Neural progenitor cell (in vitro differentiated cells): ENCODE measurements at places on chromosomes 2 and 18.

GRCh38 chr2:100008956-100009355 lies 133.4 kb downstream of the AFF3 start:
- no peaks in the 10 kb centered on the region for H3K4me1 ChIP-seq
- no peak overlapping the region for H3K4me3 ChIP-seq
- H3K36me3 ChIP-seq = no peaks in the 10 kb centered on the region
- no peaks in the 10 kb centered on the region for H3K27me3 ChIP-seq

GRCh38 chr18:58390399-58390798 lies 238.5 kb downstream of the ALPK2 start:
- no peak overlapping the region for H3K27ac ChIP-seq
- H3K36me3 ChIP-seq = no peaks in the 10 kb centered on the region
- H3K4me1 ChIP-seq = peaks cover 6% of the 10 kb centered on the region
- H3K4me3 ChIP-seq = no peak overlapping the region
- no peak for DNase-seq

GRCh38 chr18:70491734-70492348 lies 203.0 kb downstream of the SOCS6 start:
- H3K27ac ChIP-seq = no peak overlapping the region
- no peaks in the 10 kb centered on the region for H3K4me1 ChIP-seq
- peak; percentile 81 for DNase-seq
- H3K36me3 ChIP-seq = no peaks in the 10 kb centered on the region
- H3K4me3 ChIP-seq = no peak overlapping the region

GRCh38 chr18:63309422-63309821 lies 10.1 kb downstream of the BCL2 start:
- H3K4me3 ChIP-seq = no peak overlapping the region
- H3K36me3 ChIP-seq = no peaks in the 10 kb centered on the region
- H3K27me3 ChIP-seq = no peaks in the 10 kb centered on the region
- H3K27ac ChIP-seq = no peak overlapping the region

DNA sequence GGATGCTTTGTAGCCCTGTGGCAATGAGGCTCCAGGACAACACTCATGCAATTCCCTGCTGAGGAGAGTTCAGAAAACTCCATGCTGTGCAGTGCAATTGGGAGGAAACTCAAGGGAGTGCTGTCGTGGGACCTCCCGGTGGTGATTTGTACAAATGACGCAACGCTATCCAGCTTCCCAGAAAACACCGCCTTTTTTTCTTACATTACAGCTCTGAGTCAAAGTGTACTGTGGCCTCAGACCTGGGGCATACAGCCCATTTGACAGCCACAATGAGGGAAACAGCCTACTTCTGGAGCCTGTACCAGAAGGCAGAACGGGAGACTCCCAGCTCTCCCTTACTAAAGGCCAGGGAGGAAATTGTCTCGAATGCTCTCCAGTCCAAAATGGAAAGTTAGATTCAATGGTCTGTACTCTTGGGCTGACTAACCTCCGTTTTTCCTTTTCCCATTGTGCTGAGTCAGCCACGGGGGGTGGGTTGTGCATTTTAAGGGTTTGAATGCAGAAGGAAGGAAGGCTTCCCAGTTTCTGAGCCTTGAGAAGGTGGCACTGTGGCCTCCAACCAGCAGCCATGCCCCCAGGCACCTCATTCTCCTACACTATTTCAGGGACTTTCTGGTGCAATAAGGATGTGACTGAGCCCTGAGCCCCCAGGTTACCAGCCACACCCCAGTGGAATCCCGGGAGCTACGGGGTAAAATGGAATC lies 16.4 kb upstream of the CYP1B1 start:
- H3K27me3 ChIP-seq = peaks cover 33% of the 10 kb centered on the region
- no peaks in the 10 kb centered on the region for H3K36me3 ChIP-seq
- H3K27ac ChIP-seq = no peak overlapping the region
- peaks cover 10% of the 10 kb centered on the region for H3K4me1 ChIP-seq

DNA sequence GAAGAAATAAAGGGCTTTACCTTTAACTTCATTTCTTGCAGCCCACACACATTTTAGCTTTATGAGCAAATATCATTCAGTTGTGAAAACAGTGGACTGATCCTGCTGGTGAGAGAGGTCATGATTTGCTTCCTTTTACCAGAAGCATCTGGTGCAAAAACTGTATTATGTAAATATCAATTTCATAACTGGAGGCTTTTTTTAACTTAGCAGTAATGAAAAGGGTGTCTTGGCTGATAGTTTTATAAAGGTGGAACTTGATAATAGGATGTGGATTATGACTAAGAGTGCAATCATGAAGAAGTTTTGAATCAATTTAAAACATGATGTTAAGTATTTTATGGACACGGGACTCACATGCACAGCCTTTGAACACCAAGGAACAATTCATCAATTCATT lies 304.4 kb downstream of the GULP1 start:
- no peak overlapping the region for H3K4me3 ChIP-seq
- peaks cover 20% of the 10 kb centered on the region for H3K4me1 ChIP-seq
- no peak overlapping the region for H3K27ac ChIP-seq
- no peaks in the 10 kb centered on the region for H3K27me3 ChIP-seq
- no peak for DNase-seq

DNA sequence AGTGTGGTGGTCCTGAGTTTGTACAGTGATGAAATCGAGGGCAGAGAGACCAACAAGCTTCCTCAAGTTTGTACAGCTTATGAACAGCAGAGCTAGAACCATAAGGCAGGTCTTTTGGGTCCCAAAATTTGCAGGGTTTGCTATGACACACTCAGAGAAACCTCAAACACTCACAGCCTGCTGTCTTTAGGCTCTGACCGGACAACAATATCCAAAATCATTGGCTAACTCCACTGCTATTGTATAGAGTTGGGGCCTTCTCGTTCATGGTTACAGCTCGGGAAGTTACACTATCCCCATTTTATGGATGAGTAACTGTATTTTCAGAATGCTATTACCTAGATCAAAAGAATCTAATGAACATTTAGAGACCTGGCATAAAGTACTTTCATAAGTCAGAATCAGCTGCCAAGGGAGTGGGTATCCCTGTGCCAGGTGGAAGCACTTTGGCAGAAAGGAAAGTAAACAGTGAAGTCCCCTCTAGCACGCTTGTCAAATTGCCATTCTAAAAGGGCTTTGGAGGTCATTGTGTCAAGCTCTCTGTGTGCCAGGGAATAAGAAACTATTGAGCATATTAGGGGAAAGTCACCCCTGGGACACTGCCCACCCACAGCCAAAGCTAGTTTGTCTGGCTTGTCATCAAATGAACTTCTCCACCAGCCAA lies 331.8 kb downstream of the ALK start:
- no peaks in the 10 kb centered on the region for H3K27me3 ChIP-seq
- H3K4me1 ChIP-seq = no peaks in the 10 kb centered on the region
- no peak overlapping the region for H3K27ac ChIP-seq
- DNase-seq = no peak
- H3K4me3 ChIP-seq = no peak overlapping the region

GRCh38 chr2:27707462-27708256 lies 44.0 kb downstream of the SLC4A1AP start:
- no peaks in the 10 kb centered on the region for H3K27me3 ChIP-seq
- no peak overlapping the region for H3K27ac ChIP-seq
- no peaks in the 10 kb centered on the region for H3K36me3 ChIP-seq
- H3K4me3 ChIP-seq = no peak overlapping the region

GRCh38 chr2:176595986-176596385 lies 326.7 kb downstream of the MTX2 start:
- no peaks in the 10 kb centered on the region for H3K36me3 ChIP-seq
- H3K27me3 ChIP-seq = no peaks in the 10 kb centered on the region
- H3K27ac ChIP-seq = no peak overlapping the region
- DNase-seq = no peak
